ENCODE measurements at places on chromosomes 7 and 10.

DNA sequence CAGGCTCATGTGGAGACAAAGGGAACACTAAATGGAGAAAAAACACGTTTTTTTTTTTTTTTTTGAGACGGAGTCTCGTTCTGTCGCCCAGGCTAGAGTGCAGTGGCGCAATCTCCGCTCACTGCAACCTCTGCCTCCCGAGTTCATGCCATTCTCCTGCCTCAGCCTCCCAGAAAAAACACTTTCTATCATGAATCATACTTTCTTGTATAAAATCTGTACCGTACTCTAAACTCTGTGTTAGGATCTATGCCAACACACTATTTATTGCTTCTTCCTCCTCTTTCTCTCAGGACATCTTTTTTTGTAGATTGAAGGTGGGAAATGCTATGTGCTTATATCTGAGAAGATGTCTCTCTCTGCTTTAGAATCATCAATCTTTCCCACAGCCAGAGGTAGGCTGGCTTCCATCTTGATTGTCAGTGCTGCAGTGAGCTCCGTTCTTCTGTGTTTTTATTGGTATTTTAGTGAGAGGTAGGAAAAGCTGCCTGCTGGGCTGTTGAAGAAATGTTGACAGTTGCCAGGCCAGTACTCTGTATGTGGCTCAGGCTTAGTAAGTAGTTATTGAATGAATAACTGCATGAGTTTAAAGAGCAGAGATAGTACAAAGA is 101.1 kb downstream of the GPR85 start:
- no peak for DNase-seq

GRCh38 chr7:157684909-157685429 is 348.2 kb downstream of the DNAJB6 start:
- DNase-seq, result no peak

- DNase-seq, result no peak
Observed at GRCh38 chr7:30934732-30935568, 23.3 kb downstream of the AQP1 start.

DNA sequence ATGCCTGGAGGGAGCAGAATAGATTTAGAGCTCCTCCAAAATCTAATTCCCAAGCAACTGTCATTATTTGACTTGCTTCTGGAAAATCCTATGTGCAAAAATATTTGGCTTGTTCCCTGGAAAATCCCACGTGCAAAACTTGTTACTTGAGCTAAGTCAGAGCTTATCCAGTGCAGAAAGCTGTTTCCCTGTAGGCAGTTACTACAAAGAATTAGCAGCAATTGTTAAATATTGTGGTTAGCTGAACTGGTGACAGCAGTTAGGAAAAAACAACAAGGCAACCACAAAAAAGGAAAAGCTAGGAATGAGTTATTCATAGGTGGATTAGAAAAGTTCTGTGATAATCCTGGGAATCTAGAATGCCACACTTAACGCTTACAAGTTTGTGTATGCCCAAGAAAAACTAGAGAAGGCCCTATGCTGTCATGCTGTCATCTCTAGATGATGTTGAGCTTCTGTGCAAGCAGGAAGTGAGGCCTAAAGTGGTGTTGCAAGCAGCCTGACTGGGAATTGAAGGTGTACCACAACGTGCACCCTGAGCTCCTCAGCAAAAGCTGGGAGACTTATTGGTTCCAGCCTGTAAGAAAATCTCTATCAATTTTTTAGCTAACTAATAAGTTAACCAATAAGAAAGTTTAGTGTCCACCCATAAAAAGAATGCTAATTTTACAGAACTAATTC is 738.6 kb upstream of the LRRTM3 start:
- no peak for DNase-seq

DNA sequence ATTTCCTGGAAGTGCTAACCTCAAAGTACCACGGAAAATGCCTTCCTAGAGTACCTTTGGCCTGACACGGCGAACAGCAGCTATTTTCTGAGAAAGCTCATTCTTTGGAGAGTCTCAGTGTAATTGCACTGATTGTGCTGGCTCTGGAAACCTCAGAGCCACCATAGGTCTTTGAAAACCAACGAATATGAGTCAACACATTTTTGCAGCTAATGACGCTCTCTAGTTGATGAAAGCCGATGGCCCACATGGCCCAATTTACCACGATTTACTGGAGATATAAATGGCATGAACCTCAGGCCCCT is 187.1 kb downstream of the ADARB2 start:
- no peak for DNase-seq

- DNase-seq, result no peak
Observed at GRCh38 chr10:132397036-132397541, at the start of gene PWWP2B. TSS of gene PWWP2B (plus strand) at chr10:132397200. CDS start at chr10:132397227, 27 bp downstream.

GRCh38 chr10:90914992-90915765 is 5.7 kb downstream of the ANKRD1 start:
- no peak for DNase-seq
